ENCODE measurements at places on chromosomes 7 and 10. TPM values are rescaled to one million over a fixed set of nuclear protein-coding genes. Genes with fewer than 3 reads are reported as not detected.

Gene SPDYE16
- total RNA-seq: 0.10 TPM

Gene NKX2-3
- total RNA-seq: not detected

Gene TDRD1
- total RNA-seq: 0.49 TPM

Gene C10orf62
- total RNA-seq: not detected

Gene TFR2
- total RNA-seq: 4.7 TPM

Gene SERPINE1
- total RNA-seq: 0.20 TPM

Gene XPNPEP1
- total RNA-seq: 45.4 TPM

Gene DLD
- total RNA-seq: 45.9 TPM

Gene NAT16
- not detected for total RNA-seq

Gene LIPK
- total RNA-seq: not detected

Gene DDX56
- 124 TPM for total RNA-seq

Gene RELN
- total RNA-seq: not detected

DNA sequence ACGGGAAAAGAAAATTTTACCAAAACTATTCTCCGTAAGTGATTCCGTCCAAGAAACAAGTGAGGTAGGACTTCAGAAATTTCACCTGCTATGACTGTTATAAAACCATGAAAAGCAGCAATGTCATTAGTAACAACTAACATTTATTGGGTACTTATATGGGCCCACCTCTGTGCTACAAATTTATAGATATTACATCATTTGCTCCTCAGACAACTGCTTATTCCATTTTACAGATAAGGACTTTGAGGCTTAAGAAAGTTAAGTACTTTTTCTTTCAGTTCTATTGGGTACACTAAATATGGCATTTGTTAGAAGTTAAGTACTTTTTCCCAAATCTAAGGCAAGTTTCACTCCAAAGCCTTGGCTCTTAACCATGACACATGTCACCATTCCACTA, 36.3 kb downstream of the HACD1 start:
- DNase-seq: no peak

DNA sequence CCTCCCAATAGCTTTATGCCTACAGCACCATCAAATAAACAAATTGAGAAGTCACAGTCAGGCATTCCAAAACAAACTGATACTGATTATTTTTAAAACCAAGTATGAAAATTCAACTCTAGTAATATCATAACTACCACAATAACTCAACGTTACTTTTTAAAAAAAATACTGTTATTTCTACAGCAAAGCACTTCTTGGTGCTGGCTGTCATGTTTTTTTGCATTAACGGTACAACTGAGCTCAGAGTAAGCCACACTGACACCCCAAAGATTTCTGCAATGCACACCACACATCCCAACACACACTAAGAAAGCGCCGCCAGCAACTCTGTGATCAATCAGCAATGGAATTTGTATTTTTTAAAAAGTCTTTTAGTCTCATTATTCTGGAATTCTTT, 113.6 kb downstream of the RNF32 start:
- no peak for DNase-seq

- DNase-seq: no peak
Measured at GRCh38 chr7:127667017-127667670, 15.2 kb downstream of the SND1 start.

GRCh38 chr7:153188630-153189029, 429.1 kb downstream of the ACTR3B start:
- DNase-seq: no peak

DNA sequence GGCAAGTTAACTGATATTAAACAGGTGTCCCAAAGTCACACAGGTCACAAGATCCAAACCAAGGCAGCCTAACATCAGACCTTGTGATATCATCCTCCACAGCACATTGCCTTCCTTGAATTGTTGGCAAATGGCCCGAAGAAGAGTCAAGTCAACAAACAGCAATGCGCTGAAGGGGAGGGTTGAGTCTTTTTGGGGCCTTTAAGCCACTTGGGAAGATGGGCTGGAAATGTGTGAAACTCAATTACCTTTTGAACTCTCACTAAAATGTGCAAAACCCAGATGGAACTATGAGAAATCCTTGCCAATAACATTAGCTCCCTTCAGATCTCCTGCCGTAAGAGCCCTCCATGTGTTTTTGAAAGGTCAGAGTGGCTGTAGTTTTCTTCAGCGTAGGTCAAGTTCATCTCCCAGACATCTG, 47.9 kb upstream of the STK17A start:
- DNase-seq: no peak

DNA sequence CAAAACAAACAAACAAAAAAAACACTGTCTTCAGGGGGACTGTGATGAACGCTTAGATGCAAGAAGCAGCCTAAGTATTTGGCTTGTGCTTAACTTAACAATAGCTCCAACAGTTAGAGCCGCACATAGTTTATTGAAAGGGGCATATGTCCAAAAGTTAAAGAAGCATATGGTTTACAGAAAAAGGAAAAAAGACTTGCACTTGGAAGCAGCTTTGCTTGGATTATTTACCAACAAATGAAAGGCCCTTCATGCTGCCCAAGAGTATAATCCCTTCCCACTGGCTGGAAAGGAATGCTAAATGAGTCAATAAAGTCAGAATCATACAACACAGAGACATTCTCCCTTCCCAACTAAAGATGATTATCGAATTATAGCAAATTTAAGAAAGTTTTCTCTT, 77.9 kb downstream of the GLI3 start:
- no peak for DNase-seq

GRCh38 chr10:73910401-73910763, 550 bp upstream of the PLAU start:
- peak; percentile 23 for DNase-seq

DNA sequence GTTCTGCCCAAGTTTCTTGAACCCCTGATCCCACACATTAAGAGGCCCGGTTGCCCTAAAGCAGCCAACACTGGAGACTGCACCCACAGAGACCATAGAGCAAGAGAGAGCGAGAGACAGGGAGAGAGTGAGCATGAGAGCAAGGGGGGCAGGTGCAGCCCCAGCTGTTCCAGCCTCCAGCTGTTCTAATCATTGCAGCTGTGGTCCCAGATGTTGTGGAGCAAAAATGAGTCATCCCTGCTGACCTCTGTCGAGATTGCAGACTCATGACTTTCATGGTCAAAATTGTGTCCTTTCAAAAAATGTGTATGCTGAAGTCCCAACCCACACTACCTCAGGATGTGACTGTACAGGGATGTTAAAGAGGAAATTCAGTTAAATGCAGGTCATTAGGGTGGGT, 143.9 kb upstream of the FRMD4A start:
- no peak for DNase-seq

- no peak for DNase-seq
Measured at GRCh38 chr10:132654121-132654571, 116.6 kb downstream of the INPP5A start.

GRCh38 chr7:139867847-139868246, 38.8 kb downstream of the TBXAS1 start:
- DNase-seq: no peak

GRCh38 chr10:69071610-69072009, 16.3 kb upstream of the SRGN start:
- DNase-seq: no peak

DNA sequence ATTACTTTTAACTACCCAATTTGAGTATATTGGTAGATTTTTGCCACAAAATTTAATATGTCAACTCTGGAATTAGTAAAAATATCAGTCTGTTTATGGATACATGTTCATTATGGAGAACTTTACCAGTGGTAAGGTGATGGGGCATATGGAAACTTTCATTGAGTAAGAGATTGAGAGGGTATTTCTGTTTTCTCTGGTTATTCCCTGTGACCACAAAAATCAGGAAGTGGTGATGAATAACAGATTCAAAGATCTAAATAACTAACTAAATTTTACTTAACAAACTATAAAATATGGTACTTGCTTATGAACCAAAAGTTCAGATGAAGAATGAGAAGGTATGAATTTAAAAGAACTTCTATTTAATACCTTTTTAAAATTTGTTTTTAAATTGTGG, 22.1 kb upstream of the STEAP4 start:
- no peak for DNase-seq

GRCh38 chr10:125200396-125200795, 40.0 kb upstream of the CTBP2 start:
- no peak for DNase-seq

DNA sequence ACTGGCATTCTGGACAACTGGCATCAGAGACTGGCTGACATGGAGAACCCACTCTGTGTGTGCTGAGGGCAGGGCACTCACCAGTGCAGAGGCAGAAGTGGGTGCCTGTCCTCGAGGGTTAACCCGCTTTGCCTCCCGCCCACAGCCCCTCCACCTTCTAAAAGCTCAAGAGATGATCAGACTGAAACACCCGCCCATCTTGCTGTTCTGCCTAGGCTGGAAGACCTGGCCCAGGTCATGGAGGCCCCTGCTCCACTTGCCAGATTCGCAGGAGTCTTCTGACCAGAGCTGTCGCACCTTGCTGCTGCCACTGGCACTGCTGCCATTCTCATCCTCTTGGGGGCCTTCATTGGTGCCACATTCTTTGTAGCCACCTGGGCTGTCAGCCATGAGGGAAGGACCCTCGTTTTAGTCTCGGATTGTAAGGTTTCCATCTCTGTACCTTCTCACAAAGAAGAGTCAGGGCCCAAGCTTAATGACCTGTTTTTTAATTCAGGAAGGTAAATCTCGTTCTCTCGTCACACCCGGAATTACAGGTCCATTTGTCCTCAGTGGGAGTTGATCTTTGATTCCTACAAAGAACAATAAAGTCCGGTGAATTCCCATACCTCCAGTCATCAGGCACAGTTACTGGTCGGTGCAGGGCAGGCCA, 1.9 kb downstream of the CYREN start:
- DNase-seq: no peak

DNA sequence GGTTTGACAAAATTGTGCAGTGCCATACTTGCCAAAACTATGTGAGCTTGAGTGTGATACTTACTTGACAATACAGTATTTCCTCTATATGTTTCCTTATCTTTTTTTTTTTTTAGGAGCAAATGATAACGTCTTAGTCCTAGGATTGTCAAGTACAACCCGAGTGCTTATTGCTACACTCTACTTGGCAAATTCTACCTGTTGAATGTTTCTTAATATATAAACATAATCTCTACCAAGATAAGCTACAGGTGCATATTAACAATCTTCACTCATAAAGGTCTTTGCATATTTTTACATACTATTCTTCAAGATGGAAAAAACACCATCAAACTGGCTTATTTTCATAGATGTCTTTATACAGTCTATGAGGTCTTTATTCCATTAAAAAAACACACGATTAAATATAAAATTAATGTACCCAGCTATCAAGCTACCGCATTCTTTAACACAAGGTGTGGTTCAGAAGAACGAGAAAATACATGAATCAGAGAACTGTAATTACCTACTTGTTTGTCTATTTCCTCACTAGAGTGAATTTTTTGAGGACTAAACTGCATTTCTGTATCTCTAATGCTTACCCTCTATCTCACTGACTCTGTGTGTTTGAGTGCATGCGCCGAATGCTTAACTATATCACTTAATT, 76.1 kb upstream of the PDSS1 start:
- no peak for DNase-seq

DNA sequence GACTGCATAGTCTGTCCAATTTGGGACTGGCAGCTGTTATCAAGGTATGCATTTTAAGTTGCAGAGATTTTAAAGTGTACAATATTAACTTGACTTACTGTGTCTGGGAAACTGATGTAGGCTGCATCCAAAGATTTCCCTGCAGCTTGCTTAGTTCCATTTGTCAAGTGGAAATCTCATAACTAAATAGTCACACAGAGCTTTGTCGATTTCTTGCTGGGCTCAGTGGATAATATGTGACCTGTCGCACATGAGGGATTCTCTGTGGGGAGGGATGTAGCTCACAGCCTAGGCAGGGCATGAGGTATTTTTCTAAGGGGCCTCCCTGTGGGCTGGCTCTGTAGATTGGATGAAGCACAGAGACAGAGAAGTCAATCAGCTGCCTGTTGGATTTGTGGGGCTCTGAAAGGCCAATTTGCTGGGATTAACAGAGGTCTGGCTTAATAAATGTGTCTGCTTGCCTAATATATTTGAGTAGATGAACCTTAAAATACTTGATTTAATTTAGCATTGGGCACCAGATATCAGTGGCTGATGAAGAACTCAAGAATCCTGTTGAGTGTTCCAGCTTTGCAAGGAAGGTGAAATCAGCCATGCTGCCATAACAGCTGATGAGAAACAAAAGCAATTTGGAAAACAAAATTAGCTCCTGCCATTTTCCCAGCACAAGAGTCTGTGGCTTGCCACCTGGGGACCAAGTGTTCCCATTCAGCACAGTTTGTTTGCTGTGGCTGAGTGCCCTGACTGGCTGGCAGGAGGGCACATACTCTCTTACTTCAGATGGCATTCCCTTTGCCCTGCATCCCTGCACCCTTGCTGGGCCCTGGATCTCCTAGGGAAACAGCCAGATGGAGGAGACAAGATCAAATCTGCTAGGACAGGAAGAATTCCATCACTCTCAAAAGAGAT, 598.5 kb downstream of the SORCS3 start:
- no peak for DNase-seq

GRCh38 chr7:15461576-15461975, 100.2 kb downstream of the AGMO start:
- DNase-seq: no peak

- no peak for DNase-seq
Measured at GRCh38 chr7:127375631-127376030, 16.9 kb downstream of the ZNF800 start.

GRCh38 chr7:105028004-105028403, 14.0 kb downstream of the KMT2E start:
- DNase-seq: no peak

DNA sequence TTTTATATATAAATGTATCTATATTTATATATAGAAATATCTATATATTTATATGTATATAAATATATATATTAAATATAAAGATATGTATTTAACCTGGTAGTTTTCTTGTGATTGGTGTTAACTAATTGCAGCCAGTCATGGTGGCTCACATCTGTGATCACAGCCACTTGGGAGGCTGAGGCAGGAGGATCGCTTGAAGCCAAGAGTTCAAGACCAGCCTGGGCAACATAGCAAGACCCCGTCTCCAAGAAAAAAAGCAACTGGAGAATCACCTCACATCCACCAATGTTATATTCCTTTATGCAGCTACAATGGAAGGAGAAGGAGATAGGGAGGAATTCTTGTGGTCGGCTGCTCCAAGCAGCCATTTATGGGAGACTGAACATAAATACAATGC, 224.9 kb downstream of the BAMBI start:
- no peak for DNase-seq

GRCh38 chr7:18087687-18088078, 60.0 kb upstream of the PRPS1L1 start:
- DNase-seq: no peak

- no peak for DNase-seq
Measured at GRCh38 chr10:71940752-71941151, 23.4 kb upstream of the CHST3 start.

- DNase-seq: no peak
Measured at GRCh38 chr7:596819-597182, 77.2 kb upstream of the PDGFA start.

DNA sequence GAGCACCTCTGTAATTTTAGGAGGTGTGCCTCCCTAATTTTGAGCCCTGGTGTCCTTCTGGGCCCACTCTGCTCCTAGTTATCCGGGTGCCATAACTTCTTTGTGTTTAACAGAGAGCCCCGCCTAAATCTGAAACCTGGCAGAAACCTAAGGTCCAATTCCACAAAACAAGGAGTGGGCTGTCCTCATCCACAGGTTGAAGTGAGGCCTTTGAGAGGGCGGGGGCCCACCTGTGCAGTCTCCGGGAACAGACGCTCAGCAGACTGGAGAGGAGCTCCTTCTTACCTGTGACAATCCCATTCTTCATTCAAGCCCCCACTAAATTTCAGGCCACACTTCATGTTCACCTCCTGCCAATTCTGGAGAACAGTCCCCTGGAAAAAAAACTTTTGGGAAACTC, 10.9 kb downstream of the TMEM72 start:
- no peak for DNase-seq

- no peak for DNase-seq
Measured at GRCh38 chr10:88121361-88121760, 257.9 kb downstream of the PTEN start.

All from naive thymus-derived CD4-positive, alpha-beta T cell (primary cell).